Esophagus mucosa (tissue), 1 donor: ENCODE measurements at places on chromosomes 1 and 21. TPM values are rescaled to one million over a fixed set of nuclear protein-coding genes. Genes with fewer than 3 reads are reported as not detected.

GRCh38 chr1:15205586-15206346 lies 41.3 kb upstream of the FHAD1 start:
- no peak for ATAC-seq

DNA sequence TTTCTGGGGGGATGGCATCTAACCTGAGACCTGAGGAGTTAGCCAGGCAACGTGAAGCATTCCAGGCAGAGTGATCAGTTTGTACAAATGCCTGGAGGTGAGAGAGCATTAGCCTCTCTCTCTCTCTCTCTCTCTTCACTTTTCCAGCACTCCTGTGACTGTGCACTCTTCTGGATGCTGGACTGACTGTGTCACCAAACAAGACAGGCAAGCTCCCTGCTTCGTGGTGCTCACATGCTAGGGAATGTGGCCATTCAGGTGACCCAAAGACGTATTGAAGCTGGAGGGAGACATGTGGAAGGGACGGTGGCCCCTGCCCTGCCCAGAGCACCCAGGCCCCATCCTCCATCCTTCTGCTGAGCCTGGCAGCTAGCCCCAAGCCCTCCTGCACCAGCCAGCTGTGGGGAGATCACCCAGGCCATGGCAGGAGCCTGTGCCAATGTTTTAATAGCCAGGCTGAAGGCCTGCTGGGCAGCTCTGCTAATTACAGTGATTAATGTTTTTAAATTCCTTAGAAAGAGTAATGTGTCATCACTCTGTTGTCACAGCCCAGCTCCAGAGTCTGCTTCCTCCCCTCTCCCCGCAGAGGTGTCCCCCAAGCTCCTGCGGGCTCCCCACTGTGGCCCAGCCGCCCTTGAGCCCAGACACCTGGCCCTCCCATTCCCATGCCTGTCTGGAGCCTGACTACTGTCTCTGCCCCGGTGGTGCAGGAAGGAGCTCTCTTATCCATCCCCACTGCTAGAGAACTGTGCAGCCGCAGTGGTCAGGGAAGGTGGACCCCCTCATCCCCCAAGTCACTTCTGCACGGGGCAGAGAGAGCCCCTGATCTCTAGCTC lies 48.9 kb downstream of the UBIAD1 start:
- peak; percentile 46 for ATAC-seq

DNA sequence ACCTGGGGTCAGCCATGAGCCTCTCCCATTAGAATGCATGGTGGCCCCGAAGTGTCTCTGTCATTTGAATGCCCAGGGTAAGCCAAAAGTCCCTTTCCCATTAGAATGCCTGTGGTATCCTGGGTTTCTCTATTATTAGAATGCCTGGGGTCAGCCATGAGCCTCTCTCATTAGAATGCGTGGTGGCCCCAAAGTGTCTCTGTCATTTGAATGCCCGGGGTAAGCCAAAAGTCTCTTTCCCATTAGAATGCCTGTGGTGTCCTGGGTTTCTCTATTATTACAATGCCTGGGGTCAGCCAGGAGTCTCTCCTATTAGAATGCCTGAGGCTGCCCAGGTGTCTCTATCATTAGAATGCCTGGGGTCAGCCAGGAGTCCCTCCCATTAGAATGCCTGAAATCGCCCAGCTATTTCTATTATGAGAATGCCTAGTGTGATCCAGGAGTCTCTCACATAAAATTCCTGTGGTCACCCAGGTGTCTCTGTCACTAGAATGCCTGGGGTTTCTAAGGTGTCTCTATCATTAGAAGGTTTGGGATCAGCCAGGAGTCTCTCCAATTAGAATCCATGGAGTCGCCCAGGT lies 65.5 kb downstream of the RNF187 start:
- no peak for ATAC-seq

GRCh38 chr1:110298991-110299390 lies 40.2 kb upstream of the RBM15 start:
- no peak for ATAC-seq

PRAMEF11 gene
- not detected for total RNA-seq

LYPD8 gene
- not detected for total RNA-seq

DNA sequence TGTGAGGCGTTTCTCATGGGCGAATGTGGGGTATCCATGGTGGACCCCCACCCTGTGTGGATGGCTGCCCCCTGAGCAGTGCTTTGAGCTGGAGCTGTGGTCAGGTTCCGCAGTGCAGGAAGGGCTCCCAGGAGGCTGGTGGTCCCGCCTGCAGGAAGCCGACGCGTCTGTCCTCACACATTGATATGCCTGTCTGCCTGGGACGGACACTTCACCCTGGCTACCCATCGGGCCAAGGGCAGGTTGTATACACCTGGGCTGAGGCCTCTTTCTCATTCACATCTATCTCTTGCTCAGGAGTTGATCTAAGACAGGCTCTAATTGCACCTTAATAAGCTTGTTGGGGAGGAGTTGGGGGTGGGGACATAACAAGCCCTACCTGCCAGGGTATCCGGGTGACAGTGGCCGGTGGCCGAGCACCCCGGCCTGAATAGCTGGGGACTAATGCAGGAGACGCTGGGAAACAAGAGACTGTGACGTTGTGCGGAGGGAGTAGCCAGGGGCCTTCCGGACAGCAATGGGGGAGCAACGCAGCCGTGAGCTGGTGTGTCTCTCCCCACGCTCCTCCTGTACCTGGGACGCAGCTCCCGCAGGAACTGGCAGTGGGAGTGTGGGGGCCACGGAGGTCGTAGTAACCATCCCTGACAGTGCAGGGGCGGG lies 21.7 kb downstream of the PDXK start:
- peak; percentile 56 for ATAC-seq

CLCA4 gene
- 230 TPM for total RNA-seq

GRCh38 chr1:88618331-88618730 lies 65.7 kb upstream of the PKN2 start:
- no peak for ATAC-seq

OLFML3 gene
- total RNA-seq: 1.6 TPM

KCNT2 gene
- total RNA-seq: 0.20 TPM

GRCh38 chr1:29653886-29654450 lies 417.6 kb downstream of the PTPRU start:
- ATAC-seq: no peak

- no peak for ATAC-seq
Observed at GRCh38 chr1:17998889-17999288, 108.7 kb upstream of the IGSF21 start.

- no peak for ATAC-seq
Observed at GRCh38 chr1:182460550-182460951, 10.6 kb downstream of the RGSL1 start.

GRCh38 chr1:58941471-58942289 lies 157.8 kb upstream of the JUN start:
- ATAC-seq: no peak

- no peak for ATAC-seq
Observed at GRCh38 chr1:183562701-183563100, 27.6 kb downstream of the NCF2 start.

- no peak for ATAC-seq
Observed at GRCh38 chr1:8706291-8706690, 111.1 kb downstream of the RERE start.

GREM2 gene
- total RNA-seq: 0.52 TPM

ATP1A2 gene
- total RNA-seq: 0.80 TPM

TEKT2 gene
- not detected for total RNA-seq

GRCh38 chr21:42038393-42038792 lies 28.2 kb upstream of the ZBTB21 start:
- ATAC-seq: no peak

RHEX gene
- 0.48 TPM for total RNA-seq

TYW3 gene
- 10.5 TPM for total RNA-seq

GRCh38 chr21:29433366-29434059 lies 134.8 kb downstream of the BACH1 start:
- no peak for ATAC-seq

ADAR gene
- 77.4 TPM for total RNA-seq

DNA sequence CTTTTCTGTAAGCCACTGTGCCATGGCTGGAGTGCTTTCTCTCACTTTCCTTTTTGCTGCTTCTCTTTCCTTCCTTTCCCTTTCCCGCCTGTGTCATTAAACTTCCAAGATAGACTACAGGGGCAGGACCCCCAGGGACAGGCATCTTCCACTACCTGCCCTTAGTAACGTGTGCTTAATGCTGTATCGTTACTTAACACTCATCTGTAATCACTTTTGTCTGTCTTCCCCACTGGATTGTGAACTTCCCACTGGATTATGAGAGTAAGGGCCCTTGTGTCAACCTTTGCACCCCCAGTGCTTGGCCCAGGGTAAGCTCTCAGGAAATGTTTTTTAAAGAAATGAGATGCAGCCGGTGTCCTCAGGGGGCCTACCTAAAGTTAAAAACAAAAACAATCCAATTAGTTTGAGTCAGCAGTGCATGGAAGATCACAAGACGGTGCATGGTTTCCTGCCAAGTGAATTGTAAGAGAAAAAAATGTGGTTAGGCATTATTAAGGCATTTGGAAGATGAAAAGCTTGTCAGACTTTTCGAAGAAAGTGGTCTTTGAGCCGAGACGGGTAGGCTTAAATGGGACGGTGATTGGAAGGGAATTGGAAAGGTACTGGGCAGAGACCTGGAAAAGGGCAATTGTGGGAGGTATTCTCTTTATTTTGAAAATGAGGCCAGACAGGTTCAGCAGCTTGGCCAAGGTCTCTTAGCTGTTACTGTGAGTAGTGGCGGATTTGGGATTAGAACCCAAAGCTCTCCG lies 958 bp downstream of the LYPLAL1 start:
- peak; percentile 42 for ATAC-seq

DNA sequence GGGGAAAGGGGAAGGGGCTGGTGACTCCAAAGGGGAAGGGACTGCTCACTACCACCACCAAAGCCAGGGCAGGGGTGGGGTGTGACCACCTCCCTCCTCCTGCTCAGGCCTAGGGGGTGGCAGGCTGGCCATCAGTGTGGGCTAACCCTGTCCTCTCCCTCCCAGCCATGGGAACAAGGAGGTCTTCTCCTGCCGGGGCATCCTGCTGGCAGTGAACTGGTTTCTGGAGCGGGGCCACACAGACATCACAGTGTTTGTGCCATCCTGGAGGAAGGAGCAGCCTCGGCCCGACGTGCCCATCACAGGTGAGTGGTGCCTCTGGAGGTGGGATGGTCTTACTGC lies 5.7 kb downstream of the ZC3H12A start:
- ATAC-seq: no peak

GRCh38 chr21:38714039-38714817 lies 91.5 kb upstream of the ETS2 start:
- no peak for ATAC-seq

CNKSR1 gene
- total RNA-seq: 19.7 TPM

DNA sequence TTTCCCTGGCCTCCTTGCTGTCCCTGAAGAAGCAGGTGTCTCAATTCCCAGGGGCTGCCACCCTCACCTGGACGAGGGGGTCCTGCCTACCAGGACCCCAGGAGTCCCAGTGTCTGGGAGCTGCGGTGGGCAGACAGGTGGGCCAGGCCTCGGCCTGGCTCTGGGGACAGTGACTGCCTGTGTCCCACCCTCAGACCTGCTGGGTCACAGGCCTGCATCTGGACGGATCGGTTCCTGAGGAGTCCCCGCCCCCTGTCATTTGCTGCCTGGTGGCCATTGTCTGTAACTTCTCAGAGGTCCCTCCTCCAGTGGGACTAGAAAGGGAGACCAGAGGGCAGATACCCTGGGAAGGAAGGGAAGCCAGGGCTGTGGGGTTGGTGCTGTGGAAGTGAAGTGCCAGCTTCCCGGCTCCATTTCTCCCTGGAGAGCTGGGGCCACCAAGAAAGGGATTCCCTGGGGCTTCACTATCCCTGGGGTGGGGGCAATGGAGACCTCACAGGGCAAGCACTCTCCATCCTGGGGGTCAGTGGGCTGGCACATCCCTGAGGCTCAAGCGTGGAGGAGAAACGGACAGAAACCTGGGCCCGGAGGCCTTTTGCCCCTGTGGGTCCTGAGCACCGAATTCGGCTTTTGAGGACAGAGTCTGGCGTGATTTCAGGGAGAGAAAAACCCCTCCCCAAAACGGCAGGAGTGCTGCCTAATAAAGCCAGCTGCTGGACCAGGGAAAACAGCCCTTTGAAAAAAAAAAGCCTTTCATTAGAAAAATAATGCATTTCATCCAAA lies 157.3 kb downstream of the PEX14 start:
- no peak for ATAC-seq

DNA sequence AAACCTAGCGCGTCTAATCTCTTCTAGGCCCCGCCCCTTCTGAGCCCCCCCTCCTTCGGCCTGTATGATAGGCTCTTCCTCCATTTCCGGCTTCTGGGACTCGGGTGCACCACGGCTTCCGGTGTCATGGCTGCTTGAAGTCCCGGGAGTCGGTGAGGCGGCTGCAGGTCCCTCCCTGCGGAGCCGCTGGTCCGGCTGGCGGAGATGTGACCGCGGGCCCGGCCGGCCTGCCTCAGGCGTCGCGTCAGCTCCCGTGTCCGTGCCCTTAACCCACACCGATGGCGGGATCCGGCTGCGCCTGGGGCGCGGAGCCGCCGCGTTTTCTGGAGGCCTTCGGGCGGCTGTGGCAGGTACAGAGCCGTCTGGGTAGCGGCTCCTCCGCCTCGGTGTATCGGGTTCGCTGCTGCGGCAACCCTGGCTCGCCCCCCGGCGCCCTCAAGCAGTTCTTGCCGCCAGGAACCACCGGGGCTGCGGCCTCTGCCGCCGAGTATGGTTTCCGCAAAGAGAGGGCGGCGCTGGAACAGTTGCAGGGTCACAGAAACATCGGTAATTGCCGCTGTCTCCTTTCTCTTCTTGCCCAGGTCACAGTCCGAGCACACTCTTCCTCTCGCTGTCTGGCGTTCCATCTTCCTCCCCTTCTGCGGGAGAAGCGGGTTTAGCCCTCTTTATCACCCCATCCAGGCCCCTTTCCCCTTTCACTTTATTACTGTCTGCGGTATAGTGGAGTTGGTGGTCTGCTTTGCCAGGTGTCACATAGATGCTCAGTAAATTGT lies at the start of gene UHMK1:
Gene UHMK1, plus strand, starts transcription at position 96 of the 773 bp plus-strand sequence. Its CDS starts 183 bp downstream, at position 279.
- peak; percentile 99 for ATAC-seq

GRCh38 chr1:234972411-234973191 lies 156.0 kb downstream of the TOMM20 start:
- ATAC-seq: no peak

LRRC53 gene
- total RNA-seq: not detected

DNA sequence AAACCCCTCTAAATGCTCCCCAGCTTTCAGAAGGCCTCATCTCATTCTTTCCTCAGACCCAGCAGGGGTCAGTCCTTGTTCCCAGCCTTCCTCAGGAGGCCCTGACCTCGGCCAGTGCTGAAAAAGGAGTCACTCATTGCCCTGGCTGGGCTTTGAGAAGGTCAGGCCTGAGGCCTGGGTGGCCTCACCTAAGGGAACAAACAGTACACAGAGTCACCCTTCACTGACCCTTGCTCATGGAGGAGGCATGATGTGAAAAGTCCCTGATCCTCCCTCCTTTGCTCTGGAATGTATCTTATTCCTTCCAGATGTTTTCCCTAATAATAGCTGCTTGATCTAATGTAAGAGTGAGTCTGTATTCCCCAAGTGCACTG lies 117.7 kb upstream of the SLC44A3 start:
- ATAC-seq: peak; percentile 37

GRCh38 chr1:14137411-14138134 lies 437.6 kb downstream of the PRDM2 start:
- ATAC-seq: peak; percentile 74

FAM72C gene
- 2.8 TPM for total RNA-seq

GRCh38 chr1:224482619-224483018 lies 48.0 kb upstream of the WDR26 start:
- ATAC-seq: peak; percentile 84

GRCh38 chr1:242456726-242457269 lies 67.7 kb downstream of the PLD5 start:
- no peak for ATAC-seq

CFHR5 gene
- not detected for total RNA-seq

- ATAC-seq: no peak
Observed at GRCh38 chr1:93474321-93474720, 26.4 kb downstream of the FNBP1L start.

TMEM240 gene
- not detected for total RNA-seq

- ATAC-seq: no peak
Observed at GRCh38 chr1:157941939-157942338, 51.5 kb upstream of the KIRREL1 start.
